ENCODE measurements at places on chromosomes 3 and 15. TPM values are rescaled to one million over a fixed set of nuclear protein-coding genes. Genes with fewer than 3 reads are reported as not detected.

TLR9 gene
- under 0.01 TPM for total RNA-seq

KCNMB2 gene
- total RNA-seq = 0.17 TPM

RTP3 gene
- not detected for total RNA-seq

CCDC39 gene
- under 0.01 TPM for total RNA-seq

TRPM1 gene
- not detected for total RNA-seq

GATM gene
- 0.17 TPM for total RNA-seq

SNX33 gene
- 19.5 TPM for total RNA-seq

RBP2 gene
- total RNA-seq = not detected
